ENCODE measurements at places on chromosomes 4 and X.

DNA sequence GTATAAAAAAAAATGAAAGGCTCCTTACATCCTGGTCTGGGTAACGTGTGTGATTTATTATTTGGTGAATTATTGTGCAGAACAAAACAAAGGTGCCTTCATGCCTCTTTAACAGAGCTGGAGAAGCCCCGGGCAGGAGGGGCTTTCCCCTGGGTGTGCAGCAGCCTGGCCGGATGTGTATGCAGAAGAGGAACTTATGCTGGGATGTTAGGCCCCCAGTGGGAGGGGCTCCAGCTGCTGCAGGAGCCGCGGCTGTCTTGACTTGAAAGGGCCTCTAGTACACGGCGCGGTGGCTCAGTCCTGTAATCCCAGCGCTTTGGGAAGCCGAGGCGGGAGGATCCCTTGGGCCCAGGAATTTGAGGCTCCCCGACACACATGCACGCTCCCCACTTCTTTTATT lies 16.0 kb downstream of the CCNQ start:
- DNase-seq, result no peak
- H3K27me3 ChIP-seq, result no peaks in the 10 kb centered on the region
- no peaks in the 10 kb centered on the region for H3K36me3 ChIP-seq

DNA sequence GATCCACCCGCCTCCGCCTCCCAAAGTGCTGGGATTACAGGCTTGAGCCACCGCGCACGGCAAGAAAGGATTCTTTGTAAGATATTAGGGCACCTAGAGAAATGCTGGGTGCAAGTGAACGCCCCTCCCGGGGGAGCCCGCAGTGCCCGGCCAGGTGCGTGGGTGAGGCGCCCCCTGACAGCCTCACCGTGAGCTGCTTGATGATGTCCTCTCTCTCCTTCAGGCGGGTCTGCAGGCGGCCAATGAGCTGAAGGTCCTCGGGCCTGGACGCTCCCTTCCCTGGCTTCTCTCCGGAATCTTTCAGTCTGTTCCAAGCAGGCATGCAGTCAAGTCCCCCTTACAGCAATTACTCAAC lies 21.9 kb downstream of the MED28 start:
- no peak for DNase-seq
- no peaks in the 10 kb centered on the region for H3K27me3 ChIP-seq
- H3K4me3 ChIP-seq, result no peak overlapping the region

- no peaks in the 10 kb centered on the region for H3K36me3 ChIP-seq
- no peak overlapping the region for H3K27ac ChIP-seq
- no peak for DNase-seq
- H3K27me3 ChIP-seq, result no peaks in the 10 kb centered on the region
These were observed 1.6 kb upstream of the NDST3 start for GRCh38 chr4:118032691-118033090.

DNA sequence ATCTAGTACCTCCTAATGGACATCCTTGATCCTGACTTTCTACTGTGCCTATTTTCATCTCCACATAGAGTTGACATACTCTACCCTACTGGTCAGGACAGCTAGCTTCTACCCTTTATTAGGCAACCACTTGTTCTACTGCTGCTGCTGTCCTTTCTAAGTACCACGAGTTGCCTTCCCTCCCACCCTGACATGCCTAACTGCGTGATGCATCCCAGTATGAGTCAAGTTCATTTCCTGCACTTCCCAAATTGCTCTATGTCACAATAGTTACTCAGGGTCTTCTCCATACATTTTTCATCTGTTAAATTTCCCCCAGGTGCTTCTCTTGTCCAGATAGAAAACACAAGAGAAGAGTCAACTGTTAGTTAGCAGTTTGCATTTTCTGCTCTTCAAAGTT lies 133.4 kb downstream of the TBC1D19 start:
- H3K27me3 ChIP-seq, result no peaks in the 10 kb centered on the region
- DNase-seq, result no peak
- no peak overlapping the region for H3K27ac ChIP-seq

DNA sequence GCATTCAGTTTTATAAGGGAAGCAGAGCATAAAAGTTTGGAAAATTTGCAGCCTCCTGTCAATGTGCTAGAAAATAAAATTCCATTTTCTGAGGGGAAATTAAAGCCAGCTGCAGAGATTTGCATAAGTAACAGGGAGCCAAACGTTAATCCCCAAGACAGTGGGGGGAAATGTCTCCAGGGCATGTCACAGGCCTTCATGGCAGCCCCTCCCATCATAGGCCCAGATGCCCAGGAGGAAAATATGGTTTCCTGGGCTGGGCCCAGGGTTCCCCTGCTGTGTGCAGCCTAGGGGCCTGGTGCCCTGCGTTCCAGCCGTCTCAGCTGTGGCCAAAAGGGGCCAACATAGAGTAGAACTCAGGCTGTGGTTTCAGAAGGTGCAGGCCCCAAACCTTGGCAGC lies 9.3 kb downstream of the RNF4 start:
- H3K27me3 ChIP-seq, result no peaks in the 10 kb centered on the region
- no peak overlapping the region for H3K27ac ChIP-seq
- no peak for DNase-seq
- no peaks in the 10 kb centered on the region for H3K36me3 ChIP-seq
- H3K4me1 ChIP-seq, result peaks cover 47% of the 10 kb centered on the region
- no peak overlapping the region for H3K4me3 ChIP-seq

- no peaks in the 10 kb centered on the region for H3K4me1 ChIP-seq
- H3K36me3 ChIP-seq, result no peaks in the 10 kb centered on the region
- H3K27ac ChIP-seq, result no peak overlapping the region
- H3K27me3 ChIP-seq, result no peaks in the 10 kb centered on the region
- no peak overlapping the region for H3K4me3 ChIP-seq
These were observed 9.5 kb downstream of the FRMD7 start for GRCh38 chrX:132118358-132118757.

- H3K4me1 ChIP-seq, result no peaks in the 10 kb centered on the region
- H3K27ac ChIP-seq, result no peak overlapping the region
- H3K27me3 ChIP-seq, result no peaks in the 10 kb centered on the region
- no peaks in the 10 kb centered on the region for H3K36me3 ChIP-seq
- no peak for DNase-seq
- H3K4me3 ChIP-seq, result no peak overlapping the region
These were observed 19.1 kb upstream of the CXCL11 start for GRCh38 chr4:76055016-76055415.

- H3K27ac ChIP-seq, result no peak overlapping the region
- H3K4me3 ChIP-seq, result no peak overlapping the region
- H3K4me1 ChIP-seq, result peaks cover 32% of the 10 kb centered on the region
- no peak for DNase-seq
These were observed 489.3 kb downstream of the INPP4B start for GRCh38 chr4:142356801-142357200.

DNA sequence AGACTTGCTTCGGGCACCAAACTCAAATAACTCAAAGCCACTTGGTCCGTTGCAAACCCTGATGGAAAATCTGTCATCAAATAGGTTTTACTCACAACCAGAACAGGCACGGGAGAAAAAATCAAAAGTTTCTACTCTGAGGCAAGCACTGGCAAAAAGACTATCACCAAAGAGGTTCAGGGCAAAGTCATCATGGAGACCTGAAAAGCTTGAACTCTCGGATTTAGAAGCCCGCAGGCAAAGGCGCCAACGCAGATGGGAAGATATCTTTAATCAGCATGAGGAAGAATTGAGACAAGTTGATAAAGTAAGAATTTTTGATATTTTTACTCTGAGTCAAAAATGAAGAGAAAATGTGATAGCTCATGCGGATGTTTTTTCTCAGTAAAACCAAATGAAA lies 87.2 kb downstream of the NRK start:
- no peak overlapping the region for H3K27ac ChIP-seq
- H3K27me3 ChIP-seq, result no peaks in the 10 kb centered on the region
- H3K4me3 ChIP-seq, result no peak overlapping the region
- no peak for DNase-seq
- no peaks in the 10 kb centered on the region for H3K36me3 ChIP-seq

DNA sequence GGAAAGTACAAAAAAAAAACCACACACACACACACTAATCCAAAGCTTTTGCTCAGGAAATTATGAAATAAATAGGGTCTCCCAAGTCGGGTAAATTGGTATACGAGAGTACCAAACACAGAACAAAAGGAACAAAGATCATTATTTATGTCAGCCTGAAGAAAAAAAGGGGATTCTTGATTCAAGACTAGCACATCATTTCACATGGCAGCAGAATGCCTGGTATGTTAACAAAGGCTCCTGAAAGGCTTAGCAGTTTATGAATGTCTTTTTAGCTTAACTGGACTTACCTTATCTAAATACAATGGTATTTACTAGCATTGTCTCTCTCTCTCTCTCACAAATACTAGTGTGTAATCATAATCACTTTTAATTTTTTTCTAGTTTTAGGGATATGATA lies 11.3 kb downstream of the RAP2C start:
- no peaks in the 10 kb centered on the region for H3K36me3 ChIP-seq
- no peaks in the 10 kb centered on the region for H3K4me1 ChIP-seq
- H3K4me3 ChIP-seq, result no peak overlapping the region
- no peak for DNase-seq
- no peak overlapping the region for H3K27ac ChIP-seq
- H3K27me3 ChIP-seq, result no peaks in the 10 kb centered on the region

DNA sequence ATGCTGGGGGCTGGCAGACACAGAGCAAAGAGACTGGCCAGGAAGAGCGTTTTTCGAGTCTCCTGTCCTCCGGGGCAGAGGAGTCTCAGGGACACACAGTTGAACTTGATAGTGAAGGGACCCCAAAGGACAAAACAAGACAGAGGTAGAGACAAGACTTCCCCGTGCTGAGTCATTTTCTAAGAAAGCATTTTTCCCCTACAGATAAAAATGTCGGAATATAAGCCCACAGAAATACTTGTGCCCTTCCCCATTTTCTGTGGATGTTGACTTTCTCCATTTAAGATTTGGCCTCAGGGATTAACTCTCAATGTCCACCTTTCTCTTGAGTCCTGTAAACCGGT lies 523 bp upstream of the BTK start:
- DNase-seq, result no peak
- no peaks in the 10 kb centered on the region for H3K27me3 ChIP-seq

DNA sequence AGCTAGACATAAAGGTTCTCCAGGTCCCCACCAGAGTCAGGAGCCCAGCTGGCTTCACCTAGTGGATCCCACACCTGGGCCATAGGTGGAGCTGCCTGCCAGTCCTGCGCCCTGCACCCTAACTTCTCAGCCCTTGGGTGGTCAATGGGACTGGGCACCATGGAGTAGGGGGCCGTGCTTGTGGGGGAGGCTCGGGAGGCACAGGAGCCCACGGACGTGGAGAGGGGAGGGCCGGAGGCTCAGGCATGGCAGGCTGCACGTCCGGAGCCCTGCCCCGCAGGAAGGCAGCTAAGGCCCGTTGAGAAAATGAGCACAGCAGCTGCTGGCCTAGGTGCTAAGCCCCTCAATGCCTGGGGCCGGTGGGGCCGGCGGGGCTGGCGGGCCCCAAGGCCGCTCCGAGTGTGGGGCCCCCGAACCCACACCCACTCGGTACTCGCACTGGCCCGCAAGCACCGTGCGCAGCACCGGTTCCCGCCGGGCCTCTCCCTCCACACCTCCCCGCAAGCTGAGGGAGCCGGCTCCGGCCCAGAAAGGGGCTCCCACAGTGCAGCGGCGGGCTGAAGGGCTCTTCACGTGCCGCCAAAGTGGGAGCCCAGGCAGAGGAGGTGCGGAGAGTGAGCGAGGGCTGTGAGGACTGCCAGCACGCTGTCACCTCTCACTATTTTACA lies 291.1 kb downstream of the KLHL4 start:
- no peak overlapping the region for H3K4me3 ChIP-seq
- DNase-seq, result no peak
- no peaks in the 10 kb centered on the region for H3K27me3 ChIP-seq
- H3K36me3 ChIP-seq, result no peaks in the 10 kb centered on the region
- H3K4me1 ChIP-seq, result no peaks in the 10 kb centered on the region

- H3K27ac ChIP-seq, result no peak overlapping the region
- no peak overlapping the region for H3K4me3 ChIP-seq
- no peak for DNase-seq
- peaks cover 8% of the 10 kb centered on the region for H3K36me3 ChIP-seq
These were observed 72.2 kb downstream of the BLTP1 start for GRCh38 chr4:122224348-122224747.

DNA sequence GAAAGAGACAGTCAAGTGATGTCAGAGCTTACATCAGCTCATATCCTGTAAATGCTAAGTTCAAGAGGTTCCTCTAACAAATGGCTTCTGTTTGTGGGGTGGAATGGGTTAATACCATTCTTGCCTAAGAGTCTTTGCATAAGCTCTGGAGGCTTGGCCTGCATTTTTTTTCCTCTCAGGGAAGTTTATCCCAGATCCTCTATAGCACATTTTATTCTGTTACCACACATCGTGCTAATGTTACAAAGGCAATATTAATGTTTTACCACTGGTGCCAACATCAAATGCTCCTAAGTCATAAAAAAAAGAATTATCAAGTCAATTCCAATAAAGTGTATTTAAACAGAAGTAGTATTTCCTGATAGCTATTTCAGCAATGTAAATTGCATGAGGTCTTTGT lies 2.9 kb upstream of the ADH6 start:
- peak overlapping the region; percentile 16 for H3K27ac ChIP-seq
- H3K4me3 ChIP-seq, result no peak overlapping the region
- H3K27me3 ChIP-seq, result no peaks in the 10 kb centered on the region
- no peaks in the 10 kb centered on the region for H3K36me3 ChIP-seq
- H3K4me1 ChIP-seq, result peaks cover 6% of the 10 kb centered on the region

DNA sequence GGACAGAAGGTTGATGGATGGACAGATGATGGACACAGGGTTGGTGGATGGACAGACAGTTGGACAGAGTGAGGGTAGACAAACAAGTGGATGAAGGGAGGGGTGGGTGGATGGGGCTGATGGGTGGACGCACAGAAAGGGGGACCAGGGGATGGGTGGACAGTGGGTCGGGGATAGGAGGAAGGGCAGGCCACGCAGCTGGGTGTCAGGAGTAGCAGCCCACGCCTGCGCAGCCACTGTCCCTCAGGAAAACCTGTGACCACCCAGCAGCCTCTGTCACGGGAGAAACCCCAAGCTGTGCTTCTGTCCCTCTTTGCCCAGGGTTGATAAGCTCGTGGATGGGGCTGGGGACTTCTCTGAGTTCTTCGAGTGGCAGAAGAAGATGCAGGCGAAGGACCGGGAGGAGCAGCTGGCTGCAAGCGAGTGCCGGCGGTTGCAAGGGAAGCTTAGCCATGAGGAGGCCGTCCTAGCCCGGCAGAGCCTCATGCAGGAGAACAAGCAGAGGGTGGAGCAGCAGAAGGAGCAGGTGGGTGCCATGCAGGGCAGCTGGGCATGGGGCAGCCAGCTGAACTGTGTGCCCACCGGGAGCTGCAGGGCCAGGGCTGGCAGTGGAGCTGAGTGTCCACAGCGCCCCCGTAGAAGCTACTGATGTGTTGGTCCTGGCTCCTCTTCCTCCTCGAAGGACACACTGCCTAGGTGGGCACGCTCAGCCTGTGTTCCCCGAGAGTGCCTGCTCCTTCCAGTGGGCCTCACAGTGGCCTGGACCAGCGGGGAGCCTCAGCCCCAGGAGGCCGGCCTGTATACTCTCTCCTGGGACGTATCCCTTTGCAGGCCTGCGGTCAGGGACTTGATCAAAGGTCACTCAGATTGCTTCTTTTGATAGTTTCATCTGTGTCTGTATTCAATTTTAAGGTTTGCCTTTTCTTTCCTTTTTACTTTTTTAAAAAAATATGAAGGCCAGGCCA lies 16.8 kb upstream of the RNF4 start:
- H3K4me1 ChIP-seq, result no peaks in the 10 kb centered on the region
- no peaks in the 10 kb centered on the region for H3K27me3 ChIP-seq
- no peaks in the 10 kb centered on the region for H3K36me3 ChIP-seq
- H3K27ac ChIP-seq, result no peak overlapping the region

GRCh38 chr4:102641793-102642192 lies 119.0 kb downstream of the MANBA start:
- no peaks in the 10 kb centered on the region for H3K27me3 ChIP-seq
- H3K4me1 ChIP-seq, result no peaks in the 10 kb centered on the region
- no peak overlapping the region for H3K4me3 ChIP-seq
- H3K36me3 ChIP-seq, result peaks cover 4% of the 10 kb centered on the region
- no peak for DNase-seq

- no peaks in the 10 kb centered on the region for H3K36me3 ChIP-seq
- H3K4me3 ChIP-seq, result no peak overlapping the region
- no peaks in the 10 kb centered on the region for H3K4me1 ChIP-seq
- no peaks in the 10 kb centered on the region for H3K27me3 ChIP-seq
These were observed 268.1 kb upstream of the MAGEB2 start for GRCh38 chrX:29947225-29947624.

All from thoracic aorta (tissue), 2 donors.